Stimulated activated CD8-positive, alpha-beta memory T cell treated with anti-CD3 and anti-CD28 coated beads, Interleukin-12 subunit alpha, Interleukin-12 subunit beta, amount 100 ng/mL, for 4 hours (primary cell): ENCODE measurements at places on chromosomes 11 and 22.

GRCh38 chr11:44029977-44030911 lies 17.5 kb upstream of the ACCSL start:
- DNase-seq = no peak

DNA sequence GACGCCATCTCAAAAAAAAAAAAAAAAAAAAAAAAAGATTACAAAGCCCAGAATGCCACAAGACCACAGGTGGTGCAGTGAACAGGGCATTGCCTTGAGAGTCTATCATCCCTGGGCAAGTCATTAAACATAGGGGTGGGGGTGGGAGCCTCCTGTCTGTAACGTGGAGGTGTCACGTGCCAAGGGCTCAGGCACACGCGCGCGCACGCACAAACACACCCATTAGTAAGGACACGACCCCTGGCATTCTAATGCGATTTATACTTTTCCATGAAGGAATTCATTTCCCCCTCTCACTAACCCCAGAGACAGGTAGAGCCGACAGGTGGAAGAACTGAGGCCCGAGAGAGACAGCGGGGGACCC lies 5.8 kb upstream of the GCAT start:
- no peak for DNase-seq

GRCh38 chr11:124961972-124962609 lies 8.1 kb downstream of the CCDC15 start:
- DNase-seq = no peak

GRCh38 chr11:1522081-1522424 lies 35.5 kb upstream of the MOB2 start:
- DNase-seq = no peak

DNA sequence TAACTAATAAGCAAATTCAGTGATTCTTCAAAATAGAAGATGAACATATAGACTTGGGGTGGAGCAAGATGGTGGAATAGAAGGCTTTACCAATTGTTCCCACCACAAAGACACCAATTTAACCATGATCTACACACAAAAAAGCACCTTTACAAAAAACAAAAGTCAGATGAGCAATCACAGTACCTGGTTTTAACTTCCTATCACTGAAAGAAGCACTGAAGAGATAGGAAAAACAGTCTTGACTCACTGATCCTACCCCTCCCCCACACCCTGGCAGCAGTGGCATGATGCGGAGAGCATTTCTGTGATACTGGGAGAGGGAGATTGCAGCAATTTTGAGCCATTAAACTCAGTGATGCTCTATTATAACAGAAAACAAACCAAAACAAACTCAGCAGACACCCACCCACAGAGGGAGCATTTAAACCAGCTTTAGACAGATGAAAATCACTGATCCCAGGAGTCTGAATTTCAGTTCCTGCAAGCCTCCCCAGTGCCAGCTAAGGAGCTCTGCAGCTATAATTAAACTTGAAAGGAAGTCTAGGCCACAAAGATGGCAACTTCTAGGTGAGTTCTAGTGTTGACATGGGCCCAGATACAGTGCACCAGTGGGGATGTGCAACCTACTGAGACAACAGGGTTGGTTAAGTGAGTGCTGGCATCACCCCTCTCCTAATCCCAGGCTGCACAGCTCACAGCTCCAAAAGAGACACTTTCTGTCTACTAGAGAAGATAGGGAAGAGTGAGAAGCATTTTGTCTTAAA lies 161.8 kb upstream of the GRIA4 start:
- no peak for DNase-seq

GRCh38 chr11:26717771-26718170 lies 4.1 kb downstream of the SLC5A12 start:
- DNase-seq = no peak

GRCh38 chr11:69348414-69349235 lies 54.7 kb downstream of the MYEOV start:
- no peak for DNase-seq

DNA sequence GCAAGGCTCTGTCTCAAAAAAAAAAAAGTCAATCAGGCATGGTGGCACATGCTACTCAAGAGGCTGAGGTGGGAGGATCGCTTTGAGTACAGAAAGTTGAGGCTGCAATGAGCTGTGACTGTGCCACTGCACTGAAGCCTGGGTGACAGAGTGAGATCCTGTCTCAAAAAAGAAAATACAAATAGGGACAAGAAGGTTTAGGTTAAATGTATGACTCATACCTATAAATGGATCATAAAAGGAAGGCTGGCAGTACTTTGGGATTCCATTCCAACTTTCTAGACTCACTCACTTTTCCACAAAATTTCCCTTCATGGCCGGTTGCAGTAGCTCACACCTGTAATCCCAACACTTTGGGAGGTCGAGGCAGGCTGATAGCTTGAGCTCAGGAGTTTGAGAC lies 25.6 kb upstream of the OSBP start:
- no peak for DNase-seq

DNA sequence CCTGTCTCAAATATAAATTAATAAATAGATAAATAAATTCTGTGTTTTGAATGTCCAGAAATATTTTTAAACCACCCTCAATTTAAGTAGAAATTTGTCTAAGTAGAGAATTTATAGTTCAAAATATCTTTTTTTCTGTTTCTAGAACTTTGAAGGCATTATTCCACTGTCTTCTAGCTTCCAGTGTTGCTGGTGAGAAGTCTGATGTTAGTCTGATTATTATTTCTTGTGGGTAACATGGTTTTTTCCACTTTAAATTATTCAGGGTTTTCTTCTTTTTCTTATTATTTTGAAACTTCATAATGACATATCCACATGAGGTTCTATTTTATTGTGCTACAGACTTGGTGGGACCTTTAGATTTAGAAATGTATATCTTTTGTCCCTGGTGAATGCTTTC lies 46.4 kb upstream of the HEPHL1 start:
- DNase-seq = no peak

DNA sequence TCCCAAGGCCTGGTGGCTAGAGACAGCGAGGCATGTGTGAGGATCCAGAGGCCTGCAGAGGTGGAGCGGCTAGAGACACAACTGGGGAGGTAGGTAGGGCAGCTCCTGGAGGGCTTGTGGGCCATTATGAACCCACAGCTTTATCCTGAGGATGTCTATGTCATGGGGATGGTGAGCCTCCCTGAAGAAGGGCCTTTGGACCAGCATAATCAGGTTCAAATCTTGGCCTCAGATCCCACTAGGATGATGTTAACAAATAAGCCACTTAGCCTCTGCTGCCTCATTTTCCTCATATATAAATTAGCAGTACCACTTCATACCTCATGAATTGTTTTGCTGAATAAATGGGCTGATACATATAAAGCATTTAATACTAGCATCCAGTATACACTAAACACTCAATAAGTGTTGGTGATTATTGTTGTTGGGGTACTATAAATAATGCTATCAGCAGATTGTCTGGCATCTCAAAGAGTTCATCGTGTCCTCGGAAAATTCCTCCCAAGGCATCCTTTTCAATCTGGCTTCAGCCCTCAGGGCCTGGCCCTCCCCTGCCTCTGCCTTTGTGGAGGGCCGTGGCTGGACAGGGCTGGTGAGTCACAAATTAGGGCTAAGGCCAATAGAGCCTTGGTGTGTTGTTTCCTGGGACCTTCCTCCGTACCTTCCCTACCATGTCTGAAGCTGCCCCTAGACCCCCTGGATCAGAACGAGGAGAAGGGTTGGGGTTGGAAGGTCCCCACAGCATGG lies 30.9 kb upstream of the LRRC32 start:
- no peak for DNase-seq

GRCh38 chr11:9953994-9954626 lies 290.2 kb downstream of the SWAP70 start:
- DNase-seq = no peak

- DNase-seq = no peak
These were observed 38.7 kb upstream of the NRIP3 start for GRCh38 chr11:9042488-9042887.

DNA sequence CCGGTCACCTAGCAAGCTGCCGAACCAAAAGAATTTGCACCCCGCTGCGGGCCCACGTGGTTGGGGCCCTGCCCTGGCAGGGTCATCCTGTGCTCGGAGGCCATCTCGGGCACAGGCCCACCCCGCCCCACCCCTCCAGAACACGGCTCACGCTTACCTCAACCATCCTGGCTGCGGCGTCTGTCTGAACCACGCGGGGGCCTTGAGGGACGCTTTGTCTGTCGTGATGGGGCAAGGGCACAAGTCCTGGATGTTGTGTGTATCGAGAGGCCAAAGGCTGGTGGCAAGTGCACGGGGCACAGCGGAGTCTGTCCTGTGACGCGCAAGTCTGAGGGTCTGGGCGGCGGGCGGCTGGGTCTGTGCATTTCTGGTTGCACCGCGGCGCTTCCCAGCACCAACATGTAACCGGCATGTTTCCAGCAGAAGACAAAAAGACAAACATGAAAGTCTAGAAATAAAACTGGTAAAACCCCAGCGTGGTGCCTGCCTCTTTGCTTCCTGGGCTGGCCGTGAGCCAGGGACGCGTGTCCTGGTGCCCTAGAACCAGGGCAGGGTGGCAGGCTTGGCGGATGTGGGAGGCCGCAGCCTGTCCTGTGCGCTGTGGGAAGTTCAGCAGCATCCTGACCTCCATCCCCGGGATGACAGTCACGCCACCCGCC lies 13.2 kb downstream of the CCND1 start:
- DNase-seq = no peak

- no peak for DNase-seq
These were observed 243.6 kb downstream of the NELL1 start for GRCh38 chr11:20912922-20913512.

DNA sequence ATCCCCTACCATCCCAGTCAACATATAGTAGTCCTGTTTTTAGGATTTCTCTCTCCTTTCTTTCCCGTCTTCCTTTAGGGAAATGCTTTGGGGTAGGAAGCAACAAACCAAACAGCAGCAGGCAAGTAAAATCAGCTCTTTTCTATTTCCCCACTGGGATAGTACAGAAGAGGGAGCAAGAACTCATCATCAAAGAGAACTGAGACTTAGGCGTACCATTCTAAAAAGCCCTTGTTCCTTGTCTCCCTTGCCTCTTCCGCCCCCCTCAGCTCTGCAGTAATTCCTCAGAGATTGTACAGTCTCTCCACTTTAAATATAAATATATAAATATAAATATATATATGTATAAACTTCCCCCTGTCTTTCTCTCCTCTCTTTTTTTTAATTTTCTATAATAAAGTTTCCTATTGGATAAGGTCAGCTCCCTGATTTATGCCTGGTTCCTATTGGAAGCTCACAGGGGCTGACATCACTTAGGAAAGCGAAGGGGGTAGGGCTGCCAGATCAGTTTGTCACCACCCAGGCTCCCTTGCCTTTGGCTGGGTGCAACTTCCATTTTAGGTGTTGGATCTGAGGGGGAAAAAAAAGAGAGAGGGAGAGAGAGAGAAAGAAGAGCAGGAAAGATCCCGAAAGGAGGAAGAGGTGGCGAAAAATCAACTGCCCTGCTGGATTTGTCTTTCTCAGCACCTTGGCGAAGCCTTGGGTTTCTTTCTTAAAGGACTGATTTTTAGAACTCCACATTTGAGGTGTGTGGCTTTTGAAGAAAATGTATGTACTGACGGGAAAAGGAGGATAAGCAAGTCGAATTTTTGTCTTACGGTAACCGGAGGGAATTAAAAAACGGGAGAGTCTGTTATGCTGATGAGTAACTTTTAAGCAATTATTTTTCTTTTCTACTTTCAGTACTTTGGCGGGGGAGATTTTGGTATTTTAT lies at the start of gene CTNND1:
Gene CTNND1, plus strand, starts transcription at position 502 of the 934 bp plus-strand sequence. CDS start 29,677 bp downstream, outside the sequence.
- no peak for DNase-seq

- DNase-seq = no peak
These were observed 602.1 kb downstream of the SOX6 start for GRCh38 chr11:15754221-15754620.

GRCh38 chr22:48239461-48240147 lies 1477.2 kb downstream of the TBC1D22A start:
- no peak for DNase-seq

GRCh38 chr11:19687392-19687791 lies 25.2 kb upstream of the NAV2 start:
- no peak for DNase-seq

GRCh38 chr11:102357116-102357515 lies 10.1 kb downstream of the BIRC2 start:
- no peak for DNase-seq

DNA sequence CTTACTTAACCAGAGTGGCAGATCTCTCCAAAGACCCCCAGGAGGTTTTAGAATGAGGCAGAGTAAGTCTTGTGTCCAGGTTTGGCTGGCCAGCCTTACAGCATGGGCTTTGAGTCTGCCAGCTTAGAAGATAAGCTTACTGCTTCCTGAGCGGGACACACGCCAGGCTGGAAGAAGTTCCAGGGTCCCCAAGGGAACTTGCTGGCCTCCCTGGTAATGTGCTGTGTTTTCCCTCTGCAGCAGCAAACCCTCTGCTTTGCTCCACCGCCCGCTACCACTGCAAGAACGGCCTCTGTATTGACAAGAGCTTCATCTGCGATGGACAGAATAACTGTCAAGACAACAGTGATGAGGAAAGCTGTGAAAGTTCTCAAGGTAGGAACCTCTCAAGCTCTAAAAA lies 154.2 kb downstream of the LDLRAD3 start:
- DNase-seq = no peak

DNA sequence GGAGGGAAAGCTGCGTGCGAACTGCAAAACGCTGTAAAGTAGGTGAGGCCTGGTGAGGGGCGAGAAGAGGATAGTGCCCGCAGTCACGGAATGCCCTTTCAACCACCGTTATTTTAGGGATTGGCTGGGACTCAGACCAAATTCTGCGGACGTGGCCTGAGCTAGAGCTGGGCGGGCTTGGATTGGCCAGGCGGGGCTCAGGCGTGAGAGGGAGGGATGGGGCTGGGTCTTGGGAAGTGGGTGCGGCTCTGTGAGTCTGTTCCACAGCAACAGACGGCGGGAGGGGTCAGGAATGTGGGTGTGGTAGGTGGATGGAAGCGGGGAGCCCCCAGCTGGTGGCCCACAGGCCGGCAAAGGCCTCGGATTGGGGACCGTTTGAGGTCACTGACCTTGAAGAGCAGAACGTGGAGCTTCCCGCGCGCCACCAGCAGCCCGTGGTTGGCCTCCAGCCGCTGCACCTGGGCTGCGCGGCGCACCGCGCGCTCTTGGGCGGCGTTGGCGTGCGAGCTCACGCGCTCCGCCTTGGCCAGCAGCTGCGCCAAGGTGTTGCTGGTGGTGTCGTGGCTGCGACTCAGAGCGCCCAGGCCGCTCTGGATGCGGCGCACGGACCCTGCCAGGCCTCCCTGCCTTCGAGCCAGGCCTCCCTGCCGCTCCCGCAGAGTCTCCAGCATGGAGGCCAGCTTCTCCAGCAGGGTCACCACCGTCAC lies 444 bp downstream of the CAVIN3 start:
- DNase-seq = no peak

- DNase-seq = no peak
These were observed 59.0 kb downstream of the PPP2R1B start for GRCh38 chr11:111707039-111707690.
